ENCODE measurements at places on chromosomes 11 and 22. TPM values are rescaled to one million over a fixed set of nuclear protein-coding genes. Genes with fewer than 3 reads are reported as not detected.

DNA sequence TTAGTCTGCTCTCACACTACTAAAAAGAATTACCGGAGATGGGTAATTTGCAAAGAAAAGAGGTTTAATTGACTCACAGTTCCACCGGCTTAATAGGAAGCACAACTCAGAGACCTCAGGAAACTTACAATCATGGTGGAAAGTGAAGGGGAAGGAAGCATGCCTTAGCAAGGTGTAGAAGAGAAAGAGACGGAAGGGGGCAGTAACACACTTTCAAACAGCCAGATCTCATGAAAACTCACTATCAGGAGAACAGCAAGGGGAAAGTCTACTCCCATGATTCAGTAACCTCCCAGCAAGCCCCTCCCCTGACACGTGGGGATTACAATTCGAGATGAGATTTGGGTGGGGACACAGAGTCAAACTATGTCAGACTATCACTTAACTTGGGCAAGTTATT is 236.6 kb upstream of the ANO3 start:
- DNase-seq, result no peak

Gene IFITM10
- not detected for total RNA-seq

GRCh38 chr11:35135222-35135621 is 3.7 kb upstream of the CD44 start:
- DNase-seq, result peak; percentile 21

Gene RCOR2
- 0.33 TPM for total RNA-seq

Gene MDK
- total RNA-seq, result 63.0 TPM

Gene CSRP3
- not detected for total RNA-seq
